ENCODE measurements at places on chromosomes 11 and 22.

DNA sequence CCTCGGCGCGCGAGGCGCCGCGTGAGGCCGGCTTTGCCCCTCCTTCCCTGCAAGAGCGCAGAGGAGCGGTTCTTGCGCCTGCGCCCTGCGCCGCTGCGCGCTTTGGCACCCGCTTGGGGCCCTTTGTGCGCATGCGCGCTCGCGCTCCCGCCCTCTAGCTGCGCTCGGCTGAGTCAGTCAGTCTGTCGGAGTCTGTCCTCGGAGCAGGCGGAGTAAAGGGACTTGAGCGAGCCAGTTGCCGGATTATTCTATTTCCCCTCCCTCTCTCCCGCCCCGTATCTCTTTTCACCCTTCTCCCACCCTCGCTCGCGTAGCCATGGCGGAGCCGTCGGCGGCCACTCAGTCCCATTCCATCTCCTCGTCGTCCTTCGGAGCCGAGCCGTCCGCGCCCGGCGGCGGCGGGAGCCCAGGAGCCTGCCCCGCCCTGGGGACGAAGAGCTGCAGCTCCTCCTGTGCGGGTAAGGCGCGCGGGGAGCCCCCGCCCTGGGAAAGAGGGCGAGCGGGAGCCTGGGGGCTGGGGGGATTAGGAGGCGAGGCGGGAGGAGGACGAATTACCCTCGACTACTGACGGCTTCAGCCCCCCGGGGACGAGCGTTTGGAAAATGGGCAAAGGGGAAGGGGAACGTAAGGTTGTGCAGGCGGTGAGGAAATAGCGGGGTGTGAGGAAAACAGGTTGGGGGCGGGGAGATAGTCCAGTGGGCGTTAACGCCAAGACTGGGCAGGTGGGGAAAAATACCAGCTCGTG lies at the start of gene RTN3:
Gene RTN3 (plus strand): TSS at position 180 of the 745 bp plus-strand sequence. CDS start 137 bp downstream, at position 317.
- DNase-seq = peak; percentile 99

DNA sequence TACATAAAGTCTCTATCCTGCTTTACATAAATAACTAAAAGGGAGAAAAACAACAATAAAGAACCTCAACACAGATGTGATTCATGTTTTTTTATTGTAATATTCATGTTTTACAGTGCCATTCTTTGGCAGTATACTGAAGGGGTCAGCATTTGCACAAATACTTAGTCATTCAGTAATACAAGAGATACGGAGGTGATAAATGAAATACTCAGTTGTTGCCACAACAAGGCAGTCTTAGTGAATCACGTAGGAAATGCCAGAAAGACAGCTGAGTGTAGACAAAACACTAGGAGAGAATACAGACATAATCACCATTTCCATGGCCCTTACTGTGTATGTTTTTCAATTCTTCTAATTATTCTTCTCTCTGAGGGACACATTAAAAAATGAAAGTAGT lies 910.4 kb downstream of the METTL15 start:
- DNase-seq = peak; percentile 11

DNA sequence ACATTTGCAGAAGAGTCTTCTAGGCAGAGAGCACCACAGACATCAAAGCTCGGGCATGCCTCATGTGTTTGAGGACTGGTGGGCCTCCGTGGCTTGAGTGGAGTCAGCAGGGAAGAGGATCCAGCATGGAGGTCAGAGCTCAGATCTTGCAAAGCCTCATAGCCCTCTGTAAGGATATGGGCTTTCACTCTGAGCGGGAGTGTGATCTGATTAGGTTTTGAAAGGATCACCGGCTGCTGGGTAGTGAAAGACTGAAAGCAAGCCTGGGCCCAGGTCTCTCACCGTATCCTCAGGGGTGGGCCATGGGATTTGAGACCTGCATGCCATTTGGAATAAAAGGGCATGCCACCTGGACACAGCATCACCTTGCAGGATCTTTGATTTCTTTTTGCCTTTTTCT lies 112.7 kb downstream of the TEAD1 start:
- no peak for DNase-seq

GRCh38 chr11:20601221-20601914 lies 2.0 kb downstream of the SLC6A5 start:
- DNase-seq = no peak

- DNase-seq = peak; percentile 27
Observed at GRCh38 chr11:72240461-72241290, 3.3 kb downstream of the PHOX2A start.

GRCh38 chr22:31124290-31124689 lies 1.5 kb downstream of the INPP5J start:
- no peak for DNase-seq

DNA sequence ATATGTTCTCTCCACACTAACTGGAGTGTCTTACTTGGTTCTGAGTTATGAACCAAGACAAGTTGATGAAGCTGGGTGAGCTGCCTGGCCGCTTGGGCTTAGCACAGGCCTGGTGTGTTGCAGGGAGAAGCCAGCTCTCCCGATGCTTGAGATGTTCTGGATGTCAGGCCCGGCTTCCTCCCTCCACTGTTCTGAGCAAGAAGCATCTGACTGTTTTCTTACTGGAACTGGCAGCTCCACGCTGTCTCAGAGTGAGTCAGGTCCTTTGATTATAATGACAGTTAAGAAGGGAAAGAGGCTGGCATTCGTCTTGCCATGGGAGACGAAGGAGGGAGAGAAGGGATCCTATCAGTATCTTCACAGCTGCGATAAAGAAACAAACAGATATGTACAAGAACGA lies 46.5 kb upstream of the CRTAM start:
- DNase-seq = no peak

- DNase-seq = peak; percentile 76
Observed at GRCh38 chr22:32764330-32765131, 37.0 kb upstream of the TIMP3 start.

GRCh38 chr22:35498026-35498800 lies 42.4 kb upstream of the RASD2 start:
- DNase-seq = peak; percentile 98

DNA sequence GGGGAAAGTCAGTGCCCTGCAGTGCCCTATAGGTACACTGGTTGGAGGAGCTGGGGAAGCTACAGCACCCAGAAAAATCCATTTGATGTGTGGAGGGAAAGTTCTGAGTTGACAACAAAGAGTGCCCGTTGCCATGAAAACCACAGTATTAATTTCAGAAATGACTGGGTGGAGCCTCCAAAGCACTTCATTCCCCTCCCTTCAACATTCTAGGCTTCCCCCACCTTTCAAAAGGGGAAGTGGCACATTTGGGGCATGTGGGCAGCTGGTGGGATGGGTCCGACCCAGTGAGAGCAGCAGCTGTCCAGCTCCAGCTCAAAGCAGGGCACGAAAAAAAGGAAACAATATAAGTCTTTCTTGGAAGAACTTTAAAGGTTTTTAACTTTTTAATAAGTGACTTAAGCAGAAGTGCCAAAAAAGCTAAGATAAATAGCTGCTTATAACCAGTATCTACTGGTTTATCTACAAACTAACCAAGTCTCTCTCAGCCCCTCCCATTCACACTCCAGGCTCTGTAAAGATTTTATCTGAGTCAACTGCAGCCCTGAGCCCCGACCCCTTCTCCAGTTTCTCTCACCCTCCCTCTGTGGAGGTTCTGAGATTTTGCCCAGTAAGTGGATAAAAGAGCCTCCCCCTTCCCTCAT lies 9.0 kb upstream of the AHNAK start:
- peak; percentile 88 for DNase-seq

DNA sequence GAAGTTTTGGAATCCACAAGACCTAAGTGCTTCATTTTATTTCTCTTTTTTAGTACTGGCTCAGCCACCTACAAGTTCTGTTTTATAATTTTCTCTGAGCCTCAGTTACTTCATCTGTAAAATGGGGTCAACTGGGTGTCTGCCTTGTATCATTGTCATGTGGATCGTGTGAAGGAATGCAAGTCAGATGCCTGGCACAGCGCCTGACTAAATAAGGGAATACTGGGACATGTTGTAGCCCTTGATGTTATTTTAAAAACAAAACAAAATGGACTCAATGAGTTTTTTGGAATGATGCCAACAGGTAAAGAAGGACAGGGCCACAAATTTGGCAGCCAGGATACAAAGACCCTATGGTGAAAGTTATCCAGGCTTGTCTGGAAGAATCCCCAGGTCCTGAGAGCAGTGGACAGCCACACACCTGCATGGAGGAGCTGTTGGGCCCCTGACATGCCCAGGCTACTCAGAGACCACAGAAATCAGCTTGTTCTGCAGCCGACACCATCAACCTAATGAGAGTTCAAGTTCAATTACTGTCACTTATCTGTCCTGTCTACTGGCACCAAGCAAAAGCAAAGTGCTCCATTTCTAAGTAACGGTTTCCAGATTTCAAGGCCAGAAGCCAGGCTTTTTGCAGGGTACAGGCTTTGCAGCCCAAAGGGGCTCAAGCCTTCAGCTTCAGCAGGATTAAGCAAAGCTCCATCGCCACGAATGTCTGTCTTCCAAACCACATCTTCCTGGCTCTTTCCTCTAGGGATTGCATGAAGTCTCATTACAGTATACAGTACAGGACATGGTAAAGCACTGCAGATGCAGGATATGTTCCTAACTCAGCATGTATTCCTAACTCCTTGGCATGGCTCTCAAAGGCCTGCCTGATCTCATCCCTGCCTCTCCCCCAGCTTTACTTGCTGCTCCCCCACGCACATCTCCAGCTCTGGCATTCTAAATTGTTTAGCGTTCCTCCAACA lies 18.4 kb downstream of the DKK3 start:
- DNase-seq = no peak

GRCh38 chr11:1090600-1091331 lies 16.1 kb downstream of the MUC2 start:
- DNase-seq = no peak

DNA sequence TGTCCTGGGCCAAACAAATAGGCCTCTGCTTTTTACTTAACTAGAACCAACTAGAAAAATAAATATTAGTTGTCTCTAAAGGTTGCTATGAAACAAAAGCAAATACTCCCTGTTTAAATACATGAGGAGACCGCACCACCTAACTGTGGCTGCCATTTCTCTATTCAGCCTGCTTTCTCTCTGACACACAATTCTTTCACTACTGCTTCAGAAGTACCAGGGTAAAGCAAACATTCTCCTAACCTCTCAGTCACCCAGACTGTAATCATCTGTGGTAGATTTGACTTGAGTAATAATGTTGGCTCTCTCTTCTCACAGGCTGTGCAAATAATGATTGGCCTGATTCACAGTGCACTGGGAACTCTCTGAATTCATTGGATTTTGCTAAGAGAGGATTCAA lies 41.0 kb upstream of the MS4A8 start:
- peak; percentile 19 for DNase-seq

- DNase-seq = no peak
Observed at GRCh38 chr11:37411289-37411688, 813.3 kb upstream of the RAG2 start.

DNA sequence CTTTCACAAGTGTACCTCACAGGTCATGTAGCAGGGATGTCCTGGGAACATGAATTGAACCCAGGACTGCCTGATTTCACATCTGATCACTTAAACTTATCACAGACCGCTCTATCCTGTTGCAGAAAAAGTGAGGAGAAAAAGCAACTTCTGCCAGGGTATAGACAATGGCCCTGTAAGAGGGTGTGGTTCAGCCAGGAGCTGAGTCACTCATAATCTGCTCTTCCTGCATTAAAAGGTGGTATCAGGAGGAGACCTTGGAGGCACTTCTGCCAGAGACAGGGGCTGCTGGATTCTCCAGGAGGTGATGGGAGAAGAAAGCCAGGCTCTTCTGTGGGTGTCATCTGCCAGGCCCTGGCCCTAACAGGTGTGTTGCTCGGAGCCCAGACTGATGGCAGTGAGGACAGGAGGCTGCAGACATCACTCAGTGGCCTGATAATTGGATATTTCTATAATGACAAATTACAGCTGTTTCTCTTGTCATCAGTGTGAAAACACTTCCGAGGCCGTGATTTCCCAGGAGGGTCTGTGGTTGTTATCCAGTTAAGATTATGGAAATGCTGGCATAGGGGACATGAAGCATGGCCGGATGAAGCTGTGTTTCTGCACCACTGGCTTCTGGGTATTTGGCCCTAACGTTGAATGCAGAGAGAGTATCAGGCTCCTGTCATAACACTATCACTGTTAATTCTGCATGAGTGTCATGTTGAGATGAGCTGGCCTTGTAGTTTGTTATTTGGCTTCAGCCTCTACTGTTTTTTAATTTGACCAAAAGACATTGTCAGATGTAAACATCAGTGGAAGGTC lies 125.1 kb upstream of the ZBED5 start:
- no peak for DNase-seq

GRCh38 chr11:47641600-47642098 lies 710 bp downstream of the MTCH2 start:
- DNase-seq = no peak

DNA sequence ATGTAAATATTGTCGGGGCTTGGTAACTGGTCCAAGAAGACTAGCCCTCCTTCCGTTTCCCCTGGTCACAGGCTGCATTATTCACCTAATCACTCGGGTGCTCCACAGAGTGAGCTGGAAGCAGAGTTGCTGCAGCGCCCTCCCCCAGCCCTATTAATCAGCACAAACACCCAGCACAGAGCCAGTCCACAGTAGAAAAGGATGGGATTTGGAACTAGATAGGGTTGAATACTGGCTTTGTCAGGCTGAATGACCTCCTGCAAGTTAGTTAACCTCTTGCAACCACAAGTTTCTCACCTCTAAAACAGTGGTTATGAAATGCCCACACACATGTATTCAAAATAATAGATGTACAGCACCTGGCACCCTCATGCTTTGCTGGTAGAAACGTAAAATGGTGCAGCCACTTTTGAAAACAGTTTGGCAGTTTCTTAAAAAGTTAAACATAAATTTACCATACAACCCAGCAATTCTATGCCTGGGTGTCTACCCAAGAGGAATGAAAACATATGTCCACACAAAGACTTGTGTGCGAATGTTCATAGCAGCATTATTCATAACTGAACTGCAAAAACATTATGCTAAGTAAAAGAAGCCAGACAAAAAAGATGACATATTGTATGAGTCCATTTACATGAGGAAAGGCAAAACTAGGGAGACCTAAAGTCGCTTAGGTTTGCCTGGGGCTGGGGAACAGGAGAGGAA lies 31.7 kb upstream of the APLP2 start:
- no peak for DNase-seq

GRCh38 chr11:85766721-85767161 lies 44.2 kb downstream of the SYTL2 start:
- no peak for DNase-seq
